Vagina (tissue), 2 donors: ENCODE measurements at places on chromosomes 13 and 19.

GRCh38 chr19:56905631-56906150 lies 65.2 kb upstream of the PEG3 start:
- H3K4me1 ChIP-seq, result no peaks in the 10 kb centered on the region
- no peak overlapping the region for H3K27ac ChIP-seq
- H3K36me3 ChIP-seq, result no peaks in the 10 kb centered on the region
- DNase-seq, result no peak

DNA sequence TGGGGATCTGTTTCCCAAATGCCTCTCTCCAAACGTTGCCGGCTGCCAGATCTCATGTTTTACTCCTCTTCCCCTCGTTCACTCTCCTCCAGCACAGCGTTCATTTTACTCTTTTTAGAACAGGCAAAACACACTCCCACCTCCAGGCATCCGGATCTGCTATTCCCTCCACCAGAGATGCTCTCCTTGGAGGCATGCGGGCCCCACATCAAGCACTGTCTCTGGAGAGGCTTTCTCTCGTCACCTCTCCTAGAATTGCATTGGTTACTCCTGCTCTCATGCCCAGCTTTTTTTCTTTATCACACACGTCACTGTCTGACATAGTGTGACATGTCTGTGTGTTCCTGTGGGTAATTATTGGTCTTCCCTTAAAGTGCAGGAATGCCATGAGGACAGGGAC lies 20.1 kb upstream of the MYADM start:
- no peak for DNase-seq
- no peaks in the 10 kb centered on the region for H3K27me3 ChIP-seq
- no peaks in the 10 kb centered on the region for H3K36me3 ChIP-seq
- H3K27ac ChIP-seq, result no peak overlapping the region
- H3K4me3 ChIP-seq, result no peak overlapping the region
- H3K4me1 ChIP-seq, result no peaks in the 10 kb centered on the region

GRCh38 chr19:22422211-22422610 lies at the start of gene ZNF98:
TSS of gene ZNF98 (minus strand) at chr19:22422346. CDS start at chr19:22422224, 122 bp downstream.
- no peaks in the 10 kb centered on the region for H3K27me3 ChIP-seq
- H3K27ac ChIP-seq, result no peak within 1 kb of the TSS
- DNase-seq, result no peak
- no peaks in the 10 kb centered on the region for H3K4me1 ChIP-seq
- peak within 1 kb of the TSS; percentile 16 for H3K4me3 ChIP-seq

GRCh38 chr13:89457977-89458376 lies 1786.8 kb downstream of the SLITRK5 start:
- no peak for DNase-seq
- no peak overlapping the region for H3K27ac ChIP-seq
- no peaks in the 10 kb centered on the region for H3K36me3 ChIP-seq

- no peaks in the 10 kb centered on the region for H3K36me3 ChIP-seq
- H3K27me3 ChIP-seq, result no peaks in the 10 kb centered on the region
- no peak overlapping the region for H3K4me3 ChIP-seq
- no peak overlapping the region for H3K27ac ChIP-seq
- no peak for DNase-seq
Observed at GRCh38 chr13:94667190-94667589, 45.2 kb downstream of the SOX21 start.

GRCh38 chr13:59415498-59415897 lies 748.2 kb downstream of the DIAPH3 start:
- H3K27me3 ChIP-seq, result no peaks in the 10 kb centered on the region
- no peaks in the 10 kb centered on the region for H3K4me1 ChIP-seq
- H3K4me3 ChIP-seq, result no peak overlapping the region
- H3K36me3 ChIP-seq, result no peaks in the 10 kb centered on the region

- H3K36me3 ChIP-seq, result no peaks in the 10 kb centered on the region
- no peaks in the 10 kb centered on the region for H3K27me3 ChIP-seq
- no peaks in the 10 kb centered on the region for H3K4me1 ChIP-seq
Observed at GRCh38 chr13:80563439-80563838, 222.5 kb upstream of the SPRY2 start.

- H3K27ac ChIP-seq, result no peak overlapping the region
- H3K36me3 ChIP-seq, result no peaks in the 10 kb centered on the region
- DNase-seq, result no peak
- H3K27me3 ChIP-seq, result no peaks in the 10 kb centered on the region
- peaks cover 13% of the 10 kb centered on the region for H3K4me1 ChIP-seq
- no peak overlapping the region for H3K4me3 ChIP-seq
Observed at GRCh38 chr19:48418317-48419064, 25.0 kb downstream of the GRIN2D start.

DNA sequence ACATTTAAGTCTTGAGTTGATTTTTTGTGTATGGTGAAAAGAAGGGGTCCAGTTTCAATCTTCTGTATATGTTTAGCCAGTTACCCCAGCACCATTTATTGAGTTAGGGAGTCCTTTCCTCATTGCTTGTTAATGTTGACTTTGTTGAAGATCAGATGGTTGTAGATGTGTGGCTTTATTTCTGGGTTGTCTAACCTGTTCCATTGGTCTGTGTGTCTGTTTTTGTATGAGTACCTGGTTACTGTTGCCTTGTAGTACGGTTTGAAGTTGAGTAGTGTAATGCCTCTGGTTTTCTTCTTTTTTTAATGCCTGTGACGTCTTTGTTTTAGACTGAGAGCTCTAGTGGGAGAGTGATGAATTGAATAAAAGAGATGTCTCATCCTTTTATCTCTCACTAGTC lies 83.2 kb downstream of the NBEA start:
- H3K4me3 ChIP-seq, result no peak overlapping the region
- no peak for DNase-seq
- H3K36me3 ChIP-seq, result no peaks in the 10 kb centered on the region
- no peaks in the 10 kb centered on the region for H3K4me1 ChIP-seq
- no peak overlapping the region for H3K27ac ChIP-seq

DNA sequence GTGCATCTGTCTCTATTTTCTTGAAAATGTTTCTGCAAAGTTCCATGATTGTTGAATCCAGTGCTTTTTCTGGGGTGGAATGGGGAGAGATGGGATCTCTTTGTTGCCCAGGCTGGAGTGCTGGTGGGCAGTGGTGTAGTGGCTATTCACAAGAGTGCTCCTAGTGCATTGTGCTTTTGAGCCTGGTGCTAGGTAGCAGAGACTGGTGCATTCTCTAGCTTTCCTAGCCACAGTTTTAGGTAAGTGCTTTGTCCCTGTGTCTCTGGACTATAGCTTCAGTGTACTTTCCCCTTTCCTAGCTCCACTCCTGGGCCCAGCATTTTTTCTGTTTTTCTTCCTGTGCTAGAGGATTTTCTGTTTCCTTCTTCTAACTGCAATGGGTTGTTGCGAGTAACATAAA lies 825.6 kb downstream of the SLITRK6 start:
- no peaks in the 10 kb centered on the region for H3K27me3 ChIP-seq
- no peak for DNase-seq
- H3K27ac ChIP-seq, result no peak overlapping the region
- H3K36me3 ChIP-seq, result no peaks in the 10 kb centered on the region

DNA sequence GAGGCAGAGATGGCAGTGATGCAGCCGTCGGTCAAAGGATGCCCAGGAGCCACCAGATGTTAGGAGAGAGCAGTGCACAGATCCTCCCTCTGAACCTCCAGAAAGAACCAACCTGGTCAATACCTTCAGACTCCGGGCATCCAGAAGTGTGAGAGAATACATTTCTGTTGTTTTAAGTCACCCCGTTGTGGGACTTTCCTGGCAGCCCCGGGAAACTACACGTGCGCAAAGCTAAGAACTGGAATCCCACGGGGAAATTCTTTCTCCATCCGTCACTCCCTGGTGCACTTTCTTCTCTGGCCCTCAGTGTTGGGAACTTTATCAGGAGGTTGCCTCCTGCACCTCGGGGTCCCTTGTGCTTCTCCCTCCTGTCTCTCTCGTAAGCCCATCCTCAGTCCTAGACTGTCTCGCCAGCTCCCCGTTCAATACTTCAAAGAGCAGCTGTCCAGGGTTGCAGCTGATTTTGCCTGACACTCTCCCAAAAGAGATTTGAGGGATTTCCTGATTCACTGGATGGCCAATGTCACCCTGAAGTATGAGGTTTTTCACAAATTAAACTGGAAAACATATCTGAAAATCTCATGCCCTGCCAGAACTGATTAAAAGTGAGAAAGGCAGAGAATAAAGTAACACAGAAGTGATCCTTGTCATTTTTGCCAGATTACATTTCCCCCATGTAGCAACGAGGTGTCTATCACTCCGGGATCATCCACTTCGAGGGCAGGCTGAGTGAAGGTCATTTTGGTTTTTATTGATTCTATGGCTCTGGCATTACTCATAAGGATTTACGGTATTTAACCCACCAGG lies 136.8 kb downstream of the DCT start:
- no peak overlapping the region for H3K27ac ChIP-seq
- peaks cover 15% of the 10 kb centered on the region for H3K4me1 ChIP-seq
- H3K4me3 ChIP-seq, result no peak overlapping the region
- H3K36me3 ChIP-seq, result no peaks in the 10 kb centered on the region

DNA sequence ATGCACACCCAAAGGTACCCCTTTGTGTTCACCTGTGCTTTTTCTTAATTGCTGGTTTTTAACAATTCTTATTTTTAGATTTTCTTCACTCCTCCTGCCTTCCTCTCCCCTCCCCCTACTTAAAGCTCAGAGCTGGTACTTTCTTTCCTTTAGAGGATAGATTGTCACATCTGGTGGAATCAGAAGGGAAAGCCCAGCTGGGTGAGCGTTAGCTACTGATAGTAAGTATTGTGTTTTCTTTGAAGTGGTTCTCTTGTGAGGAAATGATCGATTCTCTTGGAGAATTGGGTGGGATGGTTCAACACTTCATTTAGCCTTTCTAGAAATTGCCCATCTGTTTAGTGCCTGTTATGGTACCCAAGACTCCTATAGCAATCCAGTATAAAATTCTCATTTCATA lies 84.8 kb downstream of the FLT1 start:
- no peak overlapping the region for H3K4me3 ChIP-seq
- H3K27ac ChIP-seq, result no peak overlapping the region
- H3K36me3 ChIP-seq, result no peaks in the 10 kb centered on the region
- H3K27me3 ChIP-seq, result no peaks in the 10 kb centered on the region
- no peak for DNase-seq

- no peak overlapping the region for H3K27ac ChIP-seq
- DNase-seq, result no peak
- no peaks in the 10 kb centered on the region for H3K27me3 ChIP-seq
- H3K4me3 ChIP-seq, result no peak overlapping the region
- no peaks in the 10 kb centered on the region for H3K36me3 ChIP-seq
Observed at GRCh38 chr13:45932676-45933075, 81.1 kb upstream of the SIAH3 start.

GRCh38 chr19:8663920-8664670 lies 33.7 kb downstream of the NFILZ start:
- no peaks in the 10 kb centered on the region for H3K27me3 ChIP-seq
- no peaks in the 10 kb centered on the region for H3K36me3 ChIP-seq
- H3K4me3 ChIP-seq, result no peak overlapping the region
- no peak overlapping the region for H3K27ac ChIP-seq
- H3K4me1 ChIP-seq, result no peaks in the 10 kb centered on the region
